PC-9 (cell line): ENCODE measurements at places on chromosomes 1 and 21. TPM values are rescaled to one million over a fixed set of nuclear protein-coding genes. Genes with fewer than 3 reads are reported as not detected.

Gene CFHR1
- 0.81 TPM in 1 of 2 replicates, not detected in the other for total RNA-seq

Gene STYXL2
- total RNA-seq = not detected in 2 replicates

Gene CACNA1S
- total RNA-seq = not detected in 2 replicates

Gene CSMD2
- not detected in 2 replicates for total RNA-seq

- H3K4me3 ChIP-seq = no peak overlapping the region
- peaks cover 30% of the 10 kb centered on the region for H3K4me1 ChIP-seq
- no peak for DNase-seq
Measured at GRCh38 chr1:110465038-110465813, 14.3 kb downstream of the PROK1 start.

DNA sequence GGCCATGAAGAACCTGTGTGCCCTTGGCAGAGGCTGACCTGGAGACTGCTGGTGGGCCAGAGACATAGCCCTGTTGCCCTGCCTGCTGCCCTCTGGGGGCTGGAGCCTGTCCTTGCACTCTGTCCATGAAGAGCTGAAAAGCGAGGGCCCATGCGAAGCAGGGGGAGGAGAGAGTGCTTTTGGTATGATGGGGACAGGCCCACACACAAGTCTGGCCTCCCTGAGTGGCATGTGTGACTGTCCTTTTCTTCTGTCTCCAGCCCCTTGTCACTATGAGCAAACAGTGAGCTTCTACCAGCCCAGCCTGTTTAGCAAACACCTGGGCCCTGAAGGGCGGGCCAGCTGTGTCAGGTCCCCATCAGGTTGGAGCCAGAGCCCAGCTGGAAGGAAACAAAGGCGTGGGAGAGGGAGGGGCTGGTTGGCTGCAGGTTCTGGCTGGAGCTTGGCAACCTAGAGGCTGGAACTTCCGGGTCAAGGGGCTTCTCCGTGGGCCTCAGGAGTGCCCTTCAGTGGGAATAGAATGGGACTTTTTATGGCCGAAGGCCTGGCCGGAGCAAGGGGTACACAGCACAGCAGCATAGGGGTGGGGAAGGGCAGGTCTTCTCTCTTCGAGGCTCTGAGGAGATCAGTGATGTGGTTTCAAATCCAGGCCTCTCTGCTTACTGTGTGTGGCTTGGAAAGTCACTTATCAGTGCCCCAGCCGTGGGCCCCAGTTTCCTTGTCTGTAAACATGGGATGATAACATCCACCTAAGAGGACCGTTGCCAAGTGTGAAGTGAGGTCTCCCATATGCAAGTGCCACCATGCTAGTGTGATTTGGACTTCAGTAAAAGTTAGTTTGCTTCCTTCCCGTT lies 14.3 kb downstream of the QSOX1 start:
- H3K4me1 ChIP-seq = peaks cover 69% of the 10 kb centered on the region
- H3K27ac ChIP-seq = peak overlapping the region; percentile 73
- no peak overlapping the region; the same call in 1 of the 2 replicates for H3K4me3 ChIP-seq
- 0 out of 2 replicates have a peak, but pooled peaks cover 11% of the 10 kb centered on the region for H3K36me3 ChIP-seq
- peak; percentile 68 for DNase-seq

- no peak overlapping the region for H3K4me3 ChIP-seq
- no peaks in the 10 kb centered on the region for H3K36me3 ChIP-seq
- no peak for DNase-seq
- peaks cover 71% of the 10 kb centered on the region for H3K27me3 ChIP-seq
- no peaks in the 10 kb centered on the region for H3K4me1 ChIP-seq
Measured at GRCh38 chr1:181386951-181387350, 96.4 kb upstream of the CACNA1E start.

DNA sequence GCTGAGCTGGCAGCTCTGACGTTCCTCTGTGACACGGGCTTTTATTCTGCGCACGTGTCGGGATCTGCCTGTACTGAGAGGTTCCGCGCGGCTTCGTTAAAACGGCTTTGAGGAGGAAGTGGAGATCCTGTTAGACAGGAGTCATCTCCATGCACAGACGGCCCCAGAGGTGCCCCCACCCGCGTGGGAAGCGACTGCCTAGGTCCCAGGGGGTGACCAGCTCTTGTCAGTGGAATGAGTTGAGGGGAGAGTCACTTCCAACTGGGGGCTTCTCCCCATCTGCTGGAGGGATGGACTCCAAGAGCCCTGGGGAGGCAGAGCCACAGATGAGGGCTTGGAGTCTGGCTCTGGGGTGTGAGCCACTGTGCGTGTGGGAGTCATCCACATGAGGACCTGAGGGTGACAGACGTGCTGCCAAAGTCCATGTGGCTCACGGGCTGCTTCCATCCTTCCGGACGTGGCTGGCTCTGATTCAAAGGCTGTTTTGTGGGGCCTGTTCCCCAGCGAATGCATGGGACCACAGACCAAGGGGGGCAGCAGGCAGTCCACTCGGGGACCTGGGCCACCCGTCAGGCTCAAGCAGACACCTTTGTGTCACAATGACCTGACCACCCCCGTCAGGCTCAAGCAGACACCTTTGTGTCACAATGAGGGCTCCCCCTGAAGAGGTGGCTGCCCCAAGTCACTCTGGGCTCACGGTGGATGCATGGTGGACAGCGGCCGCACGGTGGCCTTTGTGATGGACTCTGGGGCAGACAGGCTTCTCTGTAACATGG lies 26.8 kb downstream of the PTTG1IP start:
- H3K4me1 ChIP-seq = no peaks in the 10 kb centered on the region
- H3K27me3 ChIP-seq = no peaks in the 10 kb centered on the region
- no peak for DNase-seq
- H3K4me3 ChIP-seq = peak overlapping the region; percentile 31; the same call in 1 of the 2 replicates
- H3K27ac ChIP-seq = no peak overlapping the region

GRCh38 chr1:33342041-33342723 lies 21.3 kb upstream of the A3GALT2 start:
- H3K4me1 ChIP-seq = peaks cover 66% of the 10 kb centered on the region
- no peaks in the 10 kb centered on the region for H3K27me3 ChIP-seq
- DNase-seq = peak; percentile 89
- 0 out of 2 replicates have a peak overlapping the region, but pooled peaks have one; percentile 10 for H3K4me3 ChIP-seq
- H3K36me3 ChIP-seq = peaks cover 57% of the 10 kb centered on the region

GRCh38 chr1:235919127-235919832 lies 52.6 kb upstream of the LYST start:
- H3K36me3 ChIP-seq = no peaks in the 10 kb centered on the region
- peak overlapping the region; percentile 85 for H3K27ac ChIP-seq
- no peak for DNase-seq

DNA sequence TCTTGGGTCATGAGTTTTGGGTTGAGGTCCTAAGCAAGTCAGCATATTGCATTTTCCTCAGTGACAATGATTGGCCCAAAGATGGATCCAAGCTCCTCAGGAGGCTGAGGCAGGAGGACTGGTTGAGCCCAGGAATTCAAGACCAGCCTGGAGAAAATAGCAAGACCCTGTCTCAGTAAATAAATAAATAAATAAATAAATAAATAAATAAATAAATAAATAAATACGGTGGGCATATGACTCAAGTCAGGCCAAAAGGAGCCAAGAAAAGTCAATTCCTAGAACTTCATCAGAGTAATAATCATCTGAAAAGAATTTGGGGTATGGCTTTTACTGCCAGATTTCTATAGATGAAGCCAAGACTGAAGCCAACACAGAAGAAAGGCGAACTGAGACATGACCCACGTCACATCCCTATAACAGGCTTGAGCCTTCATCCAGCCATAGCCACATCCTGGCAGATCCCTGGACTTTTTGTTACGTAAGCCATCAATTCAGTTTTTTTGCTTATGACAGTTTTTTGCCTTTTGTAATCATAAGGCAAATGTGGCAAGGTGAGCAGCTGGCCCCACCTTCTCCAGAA lies 88.5 kb upstream of the NFASC start:
- H3K36me3 ChIP-seq = no peaks in the 10 kb centered on the region
- peaks cover 22% of the 10 kb centered on the region; the same call in 1 of the 2 replicates for H3K27me3 ChIP-seq
- H3K27ac ChIP-seq = no peak overlapping the region
- no peaks in the 10 kb centered on the region for H3K4me1 ChIP-seq

GRCh38 chr1:213444224-213444623 lies 393.2 kb downstream of the RPS6KC1 start:
- no peak for DNase-seq
- peak overlapping the region; percentile 61 for H3K27ac ChIP-seq
- H3K4me3 ChIP-seq = no peak overlapping the region
- peaks cover 25% of the 10 kb centered on the region for H3K4me1 ChIP-seq
- no peaks in the 10 kb centered on the region for H3K27me3 ChIP-seq

DNA sequence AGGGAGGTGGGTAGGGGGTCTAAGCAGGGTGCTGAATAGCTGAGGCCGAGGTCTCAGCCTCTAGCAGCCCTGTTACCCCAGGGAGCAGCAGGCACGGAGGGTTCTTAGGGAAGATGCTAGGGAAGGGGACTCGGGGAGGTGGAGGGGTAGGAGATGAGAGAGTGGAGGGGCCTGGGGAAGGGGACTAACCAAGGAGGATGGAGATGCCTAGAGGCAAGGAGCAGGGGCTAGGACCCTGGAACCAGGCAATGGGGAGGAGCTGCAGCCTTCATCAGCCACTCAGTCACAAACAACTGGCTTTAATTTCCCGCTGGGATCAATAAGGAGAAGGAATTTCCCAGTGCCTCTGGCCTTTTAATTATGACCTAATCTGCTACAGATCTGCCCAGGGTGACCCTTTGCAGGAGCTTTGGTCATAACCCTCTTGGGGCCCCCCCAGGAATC lies 2.9 kb upstream of the CRABP2 start:
- no peak overlapping the region for H3K4me3 ChIP-seq
- no peaks in the 10 kb centered on the region for H3K36me3 ChIP-seq
- H3K4me1 ChIP-seq = peaks cover 64% of the 10 kb centered on the region
- no peaks in the 10 kb centered on the region for H3K27me3 ChIP-seq

- H3K27me3 ChIP-seq = no peaks in the 10 kb centered on the region
- H3K27ac ChIP-seq = no peak overlapping the region
- H3K4me1 ChIP-seq = no peaks in the 10 kb centered on the region
- no peak overlapping the region for H3K4me3 ChIP-seq
Measured at GRCh38 chr1:91523482-91523881, 22.8 kb downstream of the CDC7 start.

DNA sequence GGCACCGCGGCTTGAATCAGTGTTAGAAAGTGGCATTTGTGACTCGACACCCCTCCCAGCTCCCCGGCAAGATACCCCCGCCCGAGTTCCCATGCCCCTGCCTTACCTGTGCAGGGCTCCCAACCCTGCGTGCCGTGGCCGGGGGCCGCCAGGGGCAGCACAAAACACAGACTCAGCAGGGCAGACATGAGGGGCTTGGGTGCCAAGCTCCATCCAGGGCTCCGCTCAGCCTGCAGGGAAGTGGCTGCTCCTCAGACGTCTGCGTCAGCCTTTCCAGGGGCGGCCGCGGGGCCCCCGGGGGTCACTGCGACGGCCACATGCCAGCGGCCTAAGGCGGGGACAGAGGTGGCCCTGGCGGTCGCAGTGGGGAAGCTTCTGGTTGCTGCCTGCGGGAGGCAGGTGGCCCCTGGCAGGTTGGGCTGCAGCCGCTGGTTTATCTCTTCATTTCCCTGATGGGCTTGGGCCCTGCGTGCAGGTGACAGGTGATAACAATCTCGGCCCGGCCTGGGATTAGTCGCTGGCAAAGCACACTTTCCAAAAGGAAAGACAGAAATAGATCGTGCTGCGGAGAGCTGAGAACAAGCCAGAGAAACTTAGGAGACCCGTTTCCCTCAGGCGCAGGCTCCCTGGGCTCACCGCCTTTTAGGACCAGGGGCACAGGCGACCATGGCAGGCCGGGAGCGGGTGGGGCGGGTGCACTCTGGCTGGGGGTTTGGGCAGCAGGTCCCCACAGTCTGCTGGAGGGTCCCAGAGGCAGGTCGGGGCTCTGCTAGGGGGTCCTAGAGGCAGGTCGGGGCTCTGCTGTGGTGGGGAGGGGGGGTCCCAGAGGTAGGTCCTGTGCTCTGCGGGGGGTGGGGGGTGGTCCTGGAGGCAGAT lies at the start of gene TSPEAR:
Gene TSPEAR (minus strand): TSS at position 246 of the 876 bp plus-strand sequence. CDS start 58 bp downstream, at position 188.
- H3K4me1 ChIP-seq = no peaks in the 10 kb centered on the region
- no peak for DNase-seq
- H3K4me3 ChIP-seq = no peak within 1 kb of the TSS
- peaks cover 67% of the 10 kb centered on the region for H3K27me3 ChIP-seq
- H3K36me3 ChIP-seq = no peaks in the 10 kb centered on the region

DNA sequence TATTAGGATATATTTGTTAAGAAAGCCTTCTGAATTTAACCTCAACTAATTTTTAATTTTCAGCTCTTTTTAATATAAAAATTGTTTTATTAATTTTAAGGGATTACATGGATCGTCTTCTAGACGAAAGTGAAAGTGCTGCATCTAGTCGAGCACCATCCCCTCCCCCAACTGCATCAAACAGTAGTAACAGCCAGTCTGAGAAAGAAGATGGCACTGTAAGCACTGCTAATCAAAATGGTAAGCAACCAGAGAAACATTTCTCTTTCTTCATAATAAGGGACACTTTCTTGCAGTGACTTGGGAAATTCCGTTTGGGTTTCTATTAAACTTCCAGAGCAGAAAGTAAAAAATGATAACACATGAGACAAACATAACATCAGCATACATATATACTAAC lies 56.9 kb downstream of the MIER1 start:
- H3K36me3 ChIP-seq = peaks cover 18% of the 10 kb centered on the region
- no peak for DNase-seq
- no peaks in the 10 kb centered on the region for H3K4me1 ChIP-seq
- no peak overlapping the region for H3K27ac ChIP-seq

DNA sequence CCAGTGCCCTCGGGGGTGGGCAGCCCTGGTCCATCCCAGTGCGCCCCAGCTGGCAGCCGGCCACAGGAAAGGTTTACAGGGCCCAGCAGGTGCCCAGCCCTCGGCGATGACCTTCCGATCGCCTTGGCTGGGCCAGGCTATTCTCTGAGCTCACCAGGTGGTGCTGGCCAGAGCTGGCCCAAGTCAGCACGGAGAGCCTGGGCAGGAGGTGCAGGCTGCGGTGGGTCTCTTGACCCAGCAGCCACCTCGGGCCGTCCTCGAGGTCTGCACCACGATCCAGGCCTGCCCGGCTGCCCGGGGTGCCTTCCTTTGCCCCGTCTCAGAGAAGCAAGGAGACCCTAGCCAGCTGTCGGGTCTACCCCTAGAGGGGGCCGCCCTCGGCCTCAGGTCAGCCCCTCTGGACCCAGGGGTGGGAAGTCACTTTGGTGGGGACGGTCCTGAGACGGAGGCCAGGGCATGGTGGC lies 370 bp downstream of the PERM1 start:
- no peaks in the 10 kb centered on the region for H3K27me3 ChIP-seq
- H3K27ac ChIP-seq = no peak overlapping the region
- H3K4me3 ChIP-seq = no peak overlapping the region
- no peak for DNase-seq

GRCh38 chr1:162736633-162737067 lies 53.9 kb upstream of the HSD17B7 start:
- H3K27me3 ChIP-seq = no peaks in the 10 kb centered on the region
- no peak overlapping the region for H3K4me3 ChIP-seq
- DNase-seq = no peak
- no peak overlapping the region for H3K27ac ChIP-seq
- no peaks in the 10 kb centered on the region for H3K4me1 ChIP-seq
- H3K36me3 ChIP-seq = no peaks in the 10 kb centered on the region

- no peak overlapping the region for H3K4me3 ChIP-seq
- peaks cover 40% of the 10 kb centered on the region for H3K4me1 ChIP-seq
- no peak for DNase-seq
- H3K36me3 ChIP-seq = no peaks in the 10 kb centered on the region
- no peaks in the 10 kb centered on the region for H3K27me3 ChIP-seq
Measured at GRCh38 chr1:63835128-63835527, 61.3 kb downstream of the ROR1 start.
